ENCODE measurements at places on chromosomes 1 and 21. TPM values are rescaled to one million over a fixed set of nuclear protein-coding genes. Genes with fewer than 3 reads are reported as not detected.
A peak's percentile ranks its signal among the peaks of the same experiment; 100 is the strongest.

- no peak for DNase-seq
Observed at GRCh38 chr21:46498335-46499050, 39.8 kb downstream of the DIP2A start.

- DNase-seq: no peak
Observed at GRCh38 chr1:189429610-189430009, 1048.1 kb downstream of the BRINP3 start.

Gene FCRLA
- 0.22 TPM for total RNA-seq

DNA sequence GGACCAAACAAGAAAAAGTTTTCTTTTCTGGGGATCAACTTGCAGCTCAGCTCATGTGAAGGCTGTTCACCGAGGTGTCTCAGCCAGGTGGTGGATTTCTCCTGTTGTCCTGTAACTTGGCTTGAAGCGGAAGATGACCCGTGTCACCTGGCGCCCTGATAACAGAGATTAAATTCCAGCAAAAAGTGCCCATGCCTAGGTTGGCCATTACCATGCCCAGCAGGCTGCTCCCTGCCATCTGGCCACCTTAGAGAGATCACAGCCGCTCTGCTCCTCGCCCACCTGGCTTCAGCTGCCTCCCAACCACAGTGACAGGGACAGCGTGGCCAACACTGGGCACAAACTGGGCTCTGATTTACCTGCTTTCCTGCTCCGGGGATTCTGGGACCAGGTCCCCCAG lies 149.5 kb downstream of the ZBTB18 start:
- no peak for DNase-seq

GRCh38 chr21:14995695-14996490 lies 68.9 kb downstream of the NRIP1 start:
- DNase-seq: no peak

GRCh38 chr1:63074321-63074720 lies 248.0 kb upstream of the FOXD3 start:
- no peak for DNase-seq

Gene PADI1
- total RNA-seq: 35.5 TPM

DNA sequence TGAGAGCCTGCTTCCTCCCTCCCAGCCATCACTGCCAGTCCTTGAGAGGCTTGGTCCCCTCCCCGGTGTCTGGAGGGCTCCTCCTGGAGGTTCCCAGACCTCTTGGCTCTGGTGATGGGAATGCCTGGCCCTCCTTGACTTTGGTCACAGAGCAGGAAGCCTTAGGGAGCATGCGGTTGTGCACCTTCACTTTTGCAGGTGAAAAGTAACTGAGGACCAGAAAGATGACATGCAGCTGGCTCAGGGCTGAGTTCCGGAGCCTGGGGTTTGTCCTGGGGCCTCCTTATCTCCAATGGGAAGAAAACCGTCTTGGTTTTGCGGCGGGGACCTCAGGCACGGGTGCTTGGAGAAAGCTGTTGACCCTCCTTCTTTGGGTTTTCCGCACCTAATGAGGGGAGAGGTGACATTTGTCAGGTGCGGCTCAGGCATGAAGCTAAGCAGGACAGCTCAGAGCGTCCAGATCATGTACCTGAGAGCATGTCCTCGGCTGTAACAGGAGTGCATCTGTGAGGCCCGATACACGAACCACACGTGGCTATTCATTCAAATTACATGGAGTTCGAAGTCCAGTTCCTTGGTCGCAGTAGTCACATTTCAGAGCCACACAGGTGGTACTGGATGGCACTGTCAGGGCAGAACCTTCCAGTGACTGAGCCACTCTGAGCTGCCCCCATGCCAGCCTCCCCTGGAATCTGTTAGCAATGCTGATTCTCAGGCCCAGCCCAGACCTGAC lies 608 bp upstream of the MX2 start:
- no peak for DNase-seq

DNA sequence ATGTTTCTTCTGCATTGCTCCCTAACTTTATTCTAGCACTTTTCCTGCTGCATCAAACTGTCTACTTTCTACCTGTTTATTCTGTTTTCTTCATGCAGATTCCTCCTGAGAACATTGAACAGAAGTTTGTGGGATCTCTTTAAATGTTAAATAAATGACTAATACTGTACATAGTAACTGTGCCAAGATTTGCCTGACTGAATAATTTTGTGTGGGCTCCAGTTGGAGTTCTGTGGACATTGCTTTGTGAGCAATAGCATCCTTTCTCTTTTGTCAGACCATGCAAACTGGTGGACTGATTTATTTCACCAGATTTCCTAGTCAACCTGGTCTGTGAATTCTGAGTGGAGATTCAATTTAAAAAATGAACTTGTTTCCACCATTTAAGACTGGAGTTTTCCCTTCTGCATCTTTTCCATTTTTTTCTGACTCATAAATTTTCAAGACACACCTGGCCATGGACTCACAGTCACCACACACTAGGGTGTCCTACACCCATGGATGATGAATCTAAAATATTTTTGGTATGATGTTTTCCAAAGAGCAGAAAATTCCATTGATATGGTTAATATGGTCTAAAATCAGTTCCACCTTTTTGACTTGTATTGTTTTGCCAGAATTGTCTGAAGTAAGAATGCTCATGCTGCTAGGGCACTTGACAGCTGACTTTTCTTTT lies 140.7 kb upstream of the SPAG17 start:
- DNase-seq: no peak

DNA sequence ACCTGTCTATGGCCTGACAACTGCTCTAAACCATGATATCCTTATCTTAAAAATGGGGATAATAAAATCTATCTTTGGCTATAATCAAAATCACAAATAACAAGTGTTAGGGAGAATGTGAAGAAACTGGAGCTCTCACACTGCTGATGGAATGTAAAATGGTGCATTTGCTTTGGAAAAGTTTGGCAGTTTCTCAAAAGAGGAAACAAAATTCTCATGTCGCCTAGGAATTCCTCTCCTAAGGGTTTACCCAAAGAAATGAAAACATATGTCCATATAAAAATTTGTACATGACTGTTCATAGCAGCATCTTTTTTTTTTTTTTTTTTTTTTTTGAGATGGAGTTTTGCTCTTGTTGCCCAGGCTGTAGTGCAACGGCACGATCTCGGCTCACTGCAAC lies 64.3 kb downstream of the ZNF281 start:
- DNase-seq: no peak

GRCh38 chr1:59186656-59187055 lies 110.2 kb upstream of the FGGY start:
- no peak for DNase-seq

DNA sequence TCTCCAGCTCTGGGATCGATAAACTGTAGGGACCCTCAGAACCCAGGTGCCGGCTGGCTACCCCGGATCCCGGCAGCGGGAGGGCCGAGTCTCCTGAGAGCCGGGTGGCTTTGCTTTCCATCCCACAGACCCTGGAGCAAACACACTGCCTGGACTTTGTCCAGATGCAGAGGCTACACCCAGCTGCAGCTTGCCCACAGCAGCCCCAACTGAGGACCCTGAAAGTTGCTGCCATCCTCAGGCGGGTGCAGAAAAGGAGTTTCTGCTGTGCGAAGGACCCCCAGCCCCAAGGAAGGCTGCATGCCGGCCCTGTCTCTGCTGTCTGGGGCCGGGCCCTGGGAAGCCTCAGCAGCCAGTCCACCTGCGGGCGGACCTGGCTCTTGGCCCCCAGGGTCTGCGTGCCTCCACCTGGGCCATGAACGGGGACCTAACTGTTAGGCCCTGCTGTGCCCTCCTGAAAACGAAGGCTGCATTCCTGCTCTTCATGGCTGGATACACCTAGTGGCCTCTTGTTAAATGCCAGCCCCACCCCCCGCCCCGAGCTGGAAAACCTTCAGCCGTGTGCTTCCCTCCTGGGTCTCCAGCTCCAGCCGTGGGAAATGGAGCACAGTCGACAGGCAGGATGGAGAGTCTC lies 97.5 kb upstream of the ARHGEF16 start:
- DNase-seq: no peak

GRCh38 chr1:115989699-115990098 lies 13.4 kb downstream of the SLC22A15 start:
- DNase-seq: no peak

GRCh38 chr21:41139275-41139674 lies 28.7 kb upstream of the BACE2 start:
- no peak for DNase-seq

DNA sequence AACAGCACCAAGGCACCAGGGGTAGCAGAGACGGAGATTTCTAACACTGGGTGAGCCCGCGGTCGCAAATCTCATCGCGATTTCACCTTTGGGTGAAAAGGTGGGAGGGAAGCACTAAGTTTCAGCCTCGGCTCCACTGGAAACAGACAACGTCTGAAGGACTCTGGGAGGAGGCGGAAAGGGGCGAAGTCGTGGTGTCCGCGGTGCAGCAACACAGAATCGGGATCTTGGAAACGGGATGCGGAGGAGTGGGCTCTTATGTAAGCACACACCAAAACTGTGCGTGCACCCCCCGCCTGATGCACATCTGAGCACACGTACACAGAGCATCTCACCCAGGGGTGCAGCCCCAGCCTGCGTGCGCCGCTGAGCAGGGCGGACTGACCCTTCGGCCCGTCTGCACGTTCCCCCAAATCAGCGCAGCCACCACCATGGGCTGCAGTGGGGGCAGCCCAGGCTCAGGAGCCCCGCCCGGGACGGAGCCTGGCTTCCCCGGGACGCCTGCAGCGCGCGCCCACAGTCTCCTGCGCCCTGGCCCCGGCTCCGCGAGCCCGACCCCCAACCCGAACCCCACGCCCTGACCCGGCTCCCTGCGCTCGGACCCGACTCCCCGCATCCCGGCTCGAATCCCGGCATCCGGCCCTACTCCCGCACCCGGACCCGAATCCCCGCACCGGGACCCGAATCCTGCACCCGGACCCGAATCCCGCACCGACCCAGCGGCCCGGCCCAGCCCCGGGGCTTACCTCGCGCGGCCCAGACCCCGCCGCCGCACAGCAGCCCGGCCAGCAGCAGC lies 670 bp downstream of the CLSTN1 start:
- peak; percentile 74 for DNase-seq

- DNase-seq: no peak
Observed at GRCh38 chr1:89833183-89834082, 12.6 kb downstream of the LRRC8D start.

DNA sequence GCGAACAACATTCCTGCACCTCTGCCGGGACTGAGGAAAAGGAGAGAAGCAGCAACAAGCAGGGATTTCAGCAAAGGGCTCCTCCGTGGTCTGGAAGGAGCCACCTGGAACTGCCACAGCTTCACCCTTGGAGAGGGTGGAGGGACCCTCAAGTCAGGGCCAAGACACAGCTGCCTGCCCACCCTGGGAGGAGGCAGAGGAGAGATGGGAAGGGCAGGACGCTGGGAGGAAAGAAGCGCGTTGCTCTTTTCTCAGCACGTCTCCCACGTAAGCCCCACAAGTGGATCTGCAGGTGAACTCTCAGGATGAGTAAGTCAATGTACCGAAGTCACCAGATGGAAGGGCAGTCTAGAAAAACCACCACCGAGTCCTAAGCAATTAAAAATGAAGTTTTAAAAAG lies 39.6 kb downstream of the SLC19A1 start:
- peak; percentile 37 for DNase-seq

- DNase-seq: no peak
Observed at GRCh38 chr1:10594595-10595223, 120.0 kb downstream of the PEX14 start.

Gene TRIM17
- 7.8 TPM for total RNA-seq

DNA sequence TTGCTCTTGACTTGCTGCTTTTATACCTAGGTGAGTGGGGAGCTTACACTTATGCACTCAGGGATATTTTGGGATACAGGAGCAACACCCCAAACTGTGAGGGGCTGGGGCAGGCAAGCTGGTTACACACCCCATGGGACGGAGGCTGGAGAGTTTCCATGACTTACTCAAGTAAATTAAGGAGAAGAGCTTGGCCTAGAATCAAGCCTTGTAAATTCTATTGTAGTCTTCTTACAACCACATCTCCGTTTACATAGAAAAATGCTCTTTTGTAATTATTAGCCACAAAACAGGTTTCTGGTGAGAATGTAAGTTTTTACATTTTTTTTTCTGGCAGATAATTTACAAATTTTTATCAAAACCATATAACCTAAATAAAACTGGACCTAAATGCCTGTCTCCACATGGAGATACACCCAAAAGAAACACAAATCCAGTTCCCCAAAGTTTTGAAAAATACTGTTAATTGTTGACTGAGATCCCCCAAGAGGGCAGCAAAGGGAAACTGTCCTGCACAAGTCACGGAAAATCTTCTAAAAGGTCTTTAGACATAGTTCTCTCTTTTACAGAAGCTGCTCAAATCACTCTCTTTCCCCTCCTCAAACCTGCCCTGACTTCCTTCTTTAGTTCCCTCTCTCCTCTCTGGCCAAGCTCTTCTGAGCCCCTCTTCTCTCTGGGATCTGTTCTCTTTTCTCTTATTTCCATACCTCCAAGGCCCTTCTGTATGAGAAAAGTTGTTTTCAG lies 134.0 kb downstream of the HIVEP3 start:
- no peak for DNase-seq

GRCh38 chr1:5514527-5515183 lies 477.6 kb downstream of the NPHP4 start:
- peak; percentile 80 for DNase-seq

DNA sequence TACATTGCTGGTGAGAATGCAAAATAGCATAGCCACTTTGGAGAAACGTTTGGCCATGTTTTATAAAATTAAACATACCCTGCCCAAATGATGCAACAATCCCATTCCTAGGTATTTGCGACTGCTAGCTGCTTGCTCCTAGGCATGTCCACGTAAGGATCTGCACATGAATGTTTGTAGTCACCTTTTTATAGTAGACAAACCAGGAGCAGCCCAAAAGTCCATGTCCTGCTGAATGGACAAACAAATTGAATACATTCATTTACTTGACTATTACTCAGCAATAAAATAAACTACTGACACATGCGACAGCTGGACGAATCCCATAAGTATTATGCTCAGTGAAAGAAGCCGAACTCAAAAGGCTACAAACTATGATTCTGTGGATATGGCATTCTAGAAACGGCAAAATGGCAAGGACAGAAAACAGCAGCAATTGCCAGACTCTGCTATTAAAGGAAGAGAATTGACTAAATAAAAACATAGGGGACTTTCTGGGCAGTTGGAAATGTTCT lies 161.9 kb upstream of the GALNT2 start:
- no peak for DNase-seq

DNA sequence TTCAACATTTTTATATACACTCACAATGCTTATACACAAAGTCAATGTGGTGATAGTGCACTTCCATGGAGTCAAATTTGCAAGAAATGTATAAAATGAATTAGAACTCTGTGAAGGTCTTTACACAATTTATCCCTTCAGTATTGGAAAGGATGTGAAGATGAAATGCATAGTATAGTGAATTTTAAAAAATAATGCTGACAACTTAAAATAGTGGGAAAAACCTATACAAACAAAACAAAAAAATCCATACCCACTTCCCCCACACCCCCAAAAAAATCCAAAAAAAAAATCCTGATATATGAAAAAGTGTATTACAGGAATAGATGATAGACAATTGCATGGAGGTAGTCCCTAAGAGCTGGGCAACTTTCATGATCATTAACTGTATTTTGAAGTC lies 165.3 kb downstream of the HLX start:
- DNase-seq: no peak

Gene PCP4L1
- total RNA-seq: 3.4 TPM

GRCh38 chr21:43652616-43653015 lies 6.7 kb downstream of the HSF2BP start:
- peak; percentile 31 for DNase-seq

Gene GSTM2
- total RNA-seq: 75.6 TPM

Measured in type B pancreatic cell (in vitro differentiated cells).